ENCODE measurements at places on chromosomes 4 and X.

DNA sequence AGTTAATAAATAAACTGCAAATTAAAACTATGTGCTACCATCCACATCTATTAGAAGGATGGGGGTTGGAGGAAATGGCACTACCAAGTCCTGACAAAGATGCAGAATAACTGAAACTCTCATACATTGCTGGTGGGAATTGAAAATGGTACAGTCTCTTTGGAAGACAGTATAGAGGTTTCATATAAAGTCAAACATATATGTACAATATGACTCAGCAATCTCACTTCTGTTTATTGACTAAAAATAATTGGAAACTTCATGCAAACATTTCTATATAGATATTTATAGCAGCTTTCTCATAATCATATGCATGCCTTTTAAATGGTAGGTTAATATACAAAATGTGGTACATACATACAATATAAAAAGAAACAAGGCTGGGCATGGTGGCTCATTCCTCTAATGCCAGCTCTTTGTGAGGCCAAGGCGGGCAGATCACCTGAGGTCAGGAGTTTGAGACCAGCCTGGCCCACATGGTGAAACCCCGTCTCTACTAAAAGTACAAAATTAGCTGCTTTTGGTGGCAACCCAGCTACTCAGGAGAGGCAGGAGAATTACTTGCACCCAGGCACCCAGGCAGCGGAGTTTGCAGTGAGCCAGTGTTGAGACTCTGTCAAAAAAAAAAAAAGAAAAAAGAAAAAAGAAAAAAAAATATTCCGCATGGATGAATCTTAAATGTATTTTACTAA lies 225.0 kb upstream of the CXXC4 start:
- DNase-seq = no peak

DNA sequence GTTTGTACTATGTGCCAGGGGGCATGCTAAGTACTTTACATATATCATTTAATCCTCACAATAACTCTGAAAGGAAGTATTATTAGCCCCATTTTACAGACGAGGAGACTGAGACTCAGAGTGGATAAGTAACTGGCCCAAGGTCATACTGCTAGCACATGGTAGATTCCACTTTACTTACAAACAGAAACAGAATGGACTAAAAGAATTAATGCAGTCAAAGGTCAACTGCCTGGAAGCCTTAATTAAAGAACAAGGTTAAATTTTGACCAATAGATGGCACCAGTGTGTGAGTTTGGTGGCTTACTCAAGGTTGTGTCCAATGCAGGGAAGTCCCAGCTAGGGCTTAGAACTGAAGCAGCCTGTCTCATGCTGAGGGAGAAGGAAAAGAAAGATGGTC lies 4.7 kb downstream of the RIPPLY1 start:
- DNase-seq = no peak

- DNase-seq = no peak
Measured at GRCh38 chrX:16603822-16604221, 46.1 kb upstream of the S100G start.

DNA sequence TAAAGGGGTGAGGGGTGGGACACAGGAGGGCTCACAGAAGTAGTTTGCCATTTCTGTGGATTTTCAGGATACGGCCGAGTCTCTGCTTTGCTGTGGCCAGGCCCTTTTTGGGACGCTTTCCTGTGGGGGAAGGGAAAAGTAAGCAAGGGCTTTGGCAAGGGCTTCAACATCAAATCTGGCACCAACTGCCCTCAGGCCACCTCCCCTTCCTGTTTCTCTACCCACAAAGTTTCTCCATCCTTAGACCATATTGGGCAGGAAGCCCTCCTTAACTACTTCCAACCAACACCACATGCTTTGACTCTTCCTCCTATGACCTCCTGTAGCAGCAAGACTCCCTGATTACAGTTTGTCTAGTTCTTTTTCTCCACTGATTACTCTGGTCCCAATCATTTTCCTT lies 105.1 kb downstream of the PHF8 start:
- no peak for DNase-seq

DNA sequence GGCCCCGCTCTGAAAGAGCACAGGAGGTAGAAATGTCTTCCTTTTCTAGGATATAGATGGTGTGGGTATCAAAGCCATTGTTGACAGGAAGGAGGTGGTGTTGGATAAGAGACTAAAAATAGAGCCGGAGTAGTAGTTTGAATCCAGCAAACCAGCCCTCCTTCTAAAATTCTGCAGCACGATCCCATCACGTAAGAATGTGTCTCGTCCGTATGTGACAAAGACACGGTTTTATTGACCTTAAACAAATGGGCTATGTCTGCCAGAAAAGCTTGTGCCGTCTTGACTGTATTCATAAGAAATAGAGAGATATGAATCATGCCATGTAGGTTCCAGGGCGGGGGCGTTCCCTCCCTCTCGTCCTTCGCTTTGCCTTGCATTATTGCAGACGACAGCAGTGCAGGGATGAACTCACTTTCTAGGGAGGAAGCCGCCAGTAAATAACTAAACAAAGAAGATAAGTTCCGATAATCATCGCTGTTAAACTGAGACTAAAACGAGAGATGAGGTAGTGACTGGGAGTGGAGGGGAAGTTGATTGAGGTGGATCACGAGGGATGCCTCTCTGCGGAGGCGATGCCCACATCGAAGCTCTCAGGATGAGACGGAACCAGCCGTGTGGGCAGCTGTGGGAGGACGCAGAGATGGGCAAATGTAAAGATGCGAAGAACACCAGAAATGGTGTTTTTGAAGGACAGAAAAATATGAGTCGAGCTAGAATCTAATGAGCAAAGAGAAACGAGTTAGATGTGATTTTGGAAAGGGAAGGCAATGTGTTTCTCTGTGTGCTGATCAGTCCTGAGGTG lies 3.4 kb downstream of the TENM3 start:
- no peak for DNase-seq

DNA sequence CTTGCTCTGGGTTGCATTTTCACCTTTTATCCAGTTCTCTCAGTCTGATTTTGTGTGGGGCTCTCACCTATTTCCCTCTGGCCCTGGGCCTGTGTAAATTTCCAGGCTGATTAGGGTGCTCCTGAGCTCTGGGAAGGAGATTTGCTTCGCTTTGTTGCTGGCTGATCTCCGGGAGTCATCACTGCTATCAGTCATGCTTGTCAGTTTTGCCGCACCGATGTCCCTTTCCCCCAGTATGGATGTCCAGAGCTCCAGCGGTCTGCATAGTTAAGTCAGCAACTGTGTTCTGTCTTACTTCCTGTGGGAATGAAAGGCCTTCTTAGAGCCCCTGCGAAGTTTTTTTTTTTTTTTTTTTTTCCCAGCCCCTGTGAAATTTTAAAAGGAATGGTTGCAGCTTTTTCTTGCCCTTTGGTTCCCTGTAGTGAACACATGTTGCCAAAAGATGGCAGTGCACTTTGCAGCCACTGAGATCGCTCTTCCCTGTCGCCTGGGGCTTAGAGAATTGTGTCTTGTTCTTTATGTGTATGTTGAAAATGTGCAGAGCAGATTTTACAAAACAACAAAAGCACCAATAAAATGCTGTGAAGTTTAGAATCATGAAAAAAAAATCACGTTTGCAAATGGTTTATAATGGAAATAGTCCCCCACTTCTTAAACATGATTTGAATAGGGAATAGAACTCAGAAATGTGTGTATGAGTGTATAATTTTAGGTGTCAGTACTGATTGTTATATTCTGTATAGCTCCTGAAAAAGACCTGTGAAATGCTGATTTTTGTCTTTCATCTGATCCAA lies 109.1 kb upstream of the SLC4A4 start:
- DNase-seq = no peak

- no peak for DNase-seq
Measured at GRCh38 chrX:67587946-67588624, 44.3 kb downstream of the AR start.
